Glomerular endothelial cell (primary cell): ENCODE measurements at places on chromosomes 7 and 10. TPM values are rescaled to one million over a fixed set of nuclear protein-coding genes. Genes with fewer than 3 reads are reported as not detected.

CYP2C19 gene
- not detected in 2 replicates for total RNA-seq

- DNase-seq, result no peak
Measured at GRCh38 chr7:65325793-65326432, 47.7 kb upstream of the ZNF92 start.

GRCh38 chr7:40923626-40924025, 779.3 kb downstream of the INHBA start:
- DNase-seq, result no peak

MSMB gene
- not detected in 2 replicates for total RNA-seq

VAX1 gene
- not detected in 2 replicates for total RNA-seq

RAMP3 gene
- total RNA-seq, result not detected in 2 replicates

CTNNA3 gene
- not detected in 2 replicates for total RNA-seq

DNA sequence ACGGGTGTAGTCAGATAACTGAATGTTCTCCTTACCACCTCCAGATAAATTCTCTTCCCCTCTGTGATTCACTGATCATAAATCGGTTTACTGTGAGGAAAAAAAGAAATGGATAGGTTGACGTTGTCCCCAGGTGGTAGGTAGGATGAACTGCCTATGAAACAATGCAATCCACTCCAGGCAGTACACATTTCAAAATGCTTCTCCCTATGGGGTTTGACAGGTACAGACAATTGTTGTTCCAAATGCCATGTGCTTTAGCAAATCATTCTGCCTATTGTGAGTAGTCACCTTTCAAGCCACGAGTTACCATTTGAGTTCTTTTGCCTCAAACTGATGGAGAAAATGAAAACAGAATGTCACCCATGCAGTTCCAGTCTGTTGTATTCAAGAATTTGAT, 21.8 kb downstream of the VIM start:
- no peak for DNase-seq

GRCh38 chr10:97514344-97514743, 15.6 kb downstream of the UBTD1 start:
- no peak for DNase-seq

GRCh38 chr10:24858288-24859270, 93.8 kb downstream of the PRTFDC1 start:
- DNase-seq, result peak; percentile 68

GRCh38 chr10:90289037-90289436, 568.8 kb downstream of the HTR7 start:
- no peak for DNase-seq

- no peak for DNase-seq
Measured at GRCh38 chr10:123038782-123039631, 30.2 kb downstream of the ACADSB start.

DNA sequence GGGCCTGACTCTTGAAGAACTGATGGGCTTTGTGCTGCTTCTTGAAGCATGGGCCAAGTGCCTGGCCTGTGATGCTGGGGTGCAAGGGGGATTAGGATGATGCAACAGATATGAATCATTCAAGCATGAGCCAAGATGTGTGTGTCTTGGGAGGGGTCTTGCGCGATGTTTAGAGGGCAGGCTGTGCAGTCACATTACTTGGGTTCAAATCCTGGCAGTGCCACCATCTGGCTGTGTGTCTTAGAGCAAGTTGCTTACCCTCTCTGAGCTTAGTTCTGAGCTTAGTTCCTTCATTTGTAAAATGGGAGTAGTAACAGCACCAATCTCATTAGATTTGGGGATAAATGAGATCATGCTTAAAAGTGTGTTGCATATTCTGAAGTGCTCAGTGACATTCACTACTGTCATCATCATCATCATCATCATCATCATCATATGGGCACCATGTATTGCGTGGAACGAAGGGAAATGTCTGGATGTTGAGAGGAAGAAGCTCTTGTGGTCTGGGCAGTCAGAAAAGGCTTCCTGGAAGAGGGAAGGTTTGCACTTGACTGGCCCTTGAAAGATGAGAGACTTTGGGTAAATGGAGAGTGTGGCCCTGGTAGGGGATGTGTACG, 9.3 kb downstream of the UNC5B start:
- no peak for DNase-seq

MRLN gene
- total RNA-seq, result not detected in 2 replicates

DNA sequence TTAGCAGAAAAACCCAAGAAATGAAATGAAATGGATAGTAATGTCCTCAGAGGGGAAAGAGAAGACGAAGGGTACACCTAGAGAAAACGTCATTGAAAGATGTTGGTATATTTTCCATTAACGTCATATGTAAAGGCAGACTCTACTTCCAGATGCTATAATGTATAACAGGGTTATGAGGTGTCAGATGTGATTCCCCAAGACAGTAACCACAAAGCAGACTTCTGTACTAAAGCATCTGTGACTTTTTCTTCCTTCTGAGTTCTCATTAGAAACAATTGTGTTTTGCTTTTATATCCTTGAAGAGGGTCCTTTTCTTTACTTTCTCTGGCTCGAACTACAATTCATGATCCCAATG, 37.4 kb downstream of the LRRC72 start:
- no peak for DNase-seq

DNA sequence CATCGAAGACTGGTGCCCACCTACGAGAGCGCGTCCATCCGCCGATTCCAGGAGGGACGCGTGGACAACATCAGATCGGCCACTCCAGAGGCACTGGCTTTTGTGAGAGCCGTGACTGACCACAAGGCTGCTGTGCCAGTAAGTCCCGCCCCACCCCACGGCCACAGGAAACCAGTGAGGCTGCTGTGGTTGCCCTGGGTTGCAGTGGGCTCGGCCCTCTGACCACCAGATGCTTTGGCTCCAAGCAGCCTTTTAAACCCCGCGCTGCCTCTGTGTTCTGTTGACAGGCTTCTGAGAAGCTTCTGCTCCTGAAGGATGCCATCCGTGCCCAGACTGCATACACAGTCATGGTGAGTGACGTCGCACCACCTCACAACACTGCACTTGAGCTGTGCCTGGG, 24.4 kb upstream of the C10orf53 start:
- no peak for DNase-seq

GRCh38 chr10:98920807-98921206, 314.8 kb downstream of the HPSE2 start:
- DNase-seq, result no peak
